ENCODE measurements at places on chromosomes 1 and 21.

- DNase-seq, result no peak
These were observed 9.7 kb upstream of the RUNX3 start for GRCh38 chr1:24939675-24940193.

DNA sequence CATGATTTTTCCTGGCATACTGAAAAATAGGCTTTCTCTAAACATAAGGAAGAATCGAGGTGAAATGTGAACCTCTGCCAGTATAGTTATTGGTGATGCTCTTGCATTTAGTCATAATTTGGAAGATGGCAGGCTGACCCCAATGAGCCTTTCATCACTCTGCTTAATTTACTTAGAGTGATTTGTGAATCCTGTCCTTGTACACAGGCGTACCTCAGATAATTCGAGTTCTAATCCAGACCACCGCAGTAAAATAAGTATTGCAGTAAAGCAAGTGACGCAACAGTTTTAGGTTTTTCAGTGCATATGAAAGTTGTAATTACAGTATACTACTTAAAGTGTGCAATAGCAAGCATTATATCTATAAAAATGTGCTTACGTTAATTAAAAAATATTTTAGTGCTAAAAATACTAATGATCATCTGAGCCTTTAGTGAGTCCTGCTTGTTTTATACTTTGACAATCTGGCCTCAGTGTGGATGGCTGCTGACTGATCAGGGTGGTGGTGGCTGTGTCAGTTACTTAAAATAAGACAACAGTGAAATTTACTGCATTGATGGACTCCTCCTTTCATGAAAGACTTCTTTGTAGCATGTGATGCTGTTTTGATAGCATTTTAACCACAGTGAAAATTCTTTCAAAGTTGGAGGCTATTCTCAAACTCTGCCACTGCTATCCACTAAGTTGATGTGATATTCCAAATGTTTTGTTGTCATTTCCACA lies 1.7 kb downstream of the PKNOX1 start:
- DNase-seq, result no peak

GRCh38 chr1:155983191-155984024 lies 5.1 kb upstream of the ARHGEF2 start:
- DNase-seq, result no peak

- no peak for DNase-seq
These were observed 14.5 kb upstream of the BACE2 start for GRCh38 chr21:41153443-41153842.
